ENCODE measurements at places on chromosomes 2 and 18. TPM values are rescaled to one million over a fixed set of nuclear protein-coding genes. Genes with fewer than 3 reads are reported as not detected.

VAPA gene
- total RNA-seq, result 425 TPM

ACMSD gene
- total RNA-seq, result not detected

PLEKHA3 gene
- total RNA-seq, result 17.0 TPM

ACVR1C gene
- not detected for total RNA-seq

LRRC30 gene
- total RNA-seq, result not detected

SH2D6 gene
- not detected for total RNA-seq

OTX1 gene
- total RNA-seq, result 0.59 TPM

MGAT5 gene
- 21.2 TPM for total RNA-seq

ASAP2 gene
- total RNA-seq, result 17.2 TPM

XDH gene
- total RNA-seq, result not detected

SCTR gene
- not detected for total RNA-seq

GALNT5 gene
- total RNA-seq, result 28.8 TPM

ATOH8 gene
- 43.0 TPM for total RNA-seq

GRCh38 chr2:122255924-122256323 lies 500.5 kb downstream of the TSN start:
- DNase-seq, result peak; percentile 33

GRCh38 chr2:238897122-238897880 lies 49.4 kb downstream of the TWIST2 start:
- no peak for DNase-seq

GRCh38 chr2:233234264-233234663 lies 17.2 kb upstream of the ATG16L1 start:
- DNase-seq, result no peak

- peak; percentile 3 for DNase-seq
These were observed 41.5 kb downstream of the SUCLG1 start for GRCh38 chr2:84417453-84418145.

DNA sequence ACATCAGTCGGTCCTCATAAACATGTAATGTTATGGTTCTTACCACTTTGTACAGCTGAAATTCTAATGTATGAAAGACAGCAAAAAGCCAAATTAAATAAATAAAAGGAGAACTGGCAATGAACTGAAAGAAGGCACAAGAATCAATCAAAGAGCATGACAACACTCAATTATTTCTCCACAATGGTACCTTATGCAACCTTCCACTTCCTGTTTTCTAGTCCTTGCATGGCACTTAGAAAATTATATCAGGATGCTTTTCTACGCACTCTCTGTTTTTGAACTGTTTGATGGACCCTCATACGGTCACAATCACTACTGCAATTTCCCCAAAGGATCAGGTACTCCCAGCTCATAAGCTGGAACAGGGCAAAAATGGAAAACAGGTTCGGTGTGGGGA lies 81.6 kb downstream of the EPB41L3 start:
- DNase-seq, result no peak

- DNase-seq, result no peak
These were observed 148.9 kb upstream of the BCL2L11 start for GRCh38 chr2:110971811-110972210.

DNA sequence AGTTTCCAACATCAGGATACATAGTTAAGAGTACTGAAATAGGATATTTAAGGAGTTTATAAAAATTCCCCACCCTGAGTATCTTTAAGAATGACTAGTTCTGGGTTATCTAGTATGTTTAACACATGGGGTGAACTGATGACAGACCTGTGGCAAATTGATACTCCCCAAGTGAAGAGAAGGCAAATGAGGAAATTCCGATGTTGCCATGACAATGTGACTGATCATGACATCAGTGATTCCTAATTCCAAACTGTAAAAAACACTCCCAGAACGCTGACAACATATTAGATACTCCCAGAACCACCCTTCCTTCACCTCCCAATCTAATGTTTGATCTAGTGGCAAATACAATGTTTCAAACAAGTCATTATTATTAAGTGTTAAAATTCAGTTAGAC lies 77.6 kb downstream of the RBMS1 start:
- peak; percentile 76 for DNase-seq

DNA sequence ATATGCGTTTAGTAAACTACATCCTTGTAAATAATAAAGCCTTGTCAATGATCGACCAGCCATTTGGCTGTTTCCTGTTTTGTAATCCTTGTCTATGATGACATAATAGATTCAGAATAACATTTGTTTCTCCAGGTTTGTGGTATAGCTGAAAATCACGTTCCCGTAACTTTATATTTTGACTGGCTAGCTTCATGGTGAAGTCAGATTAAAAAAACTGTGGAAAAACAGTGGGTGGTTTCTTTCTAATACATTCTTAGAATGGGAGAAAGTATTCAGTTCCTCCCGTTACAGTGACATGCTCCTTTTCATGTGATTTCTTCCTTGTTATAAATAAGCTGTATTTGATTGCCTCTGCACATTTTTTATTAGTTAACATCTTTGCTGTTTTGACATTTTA lies 366.9 kb downstream of the NYAP2 start:
- DNase-seq, result no peak

DNA sequence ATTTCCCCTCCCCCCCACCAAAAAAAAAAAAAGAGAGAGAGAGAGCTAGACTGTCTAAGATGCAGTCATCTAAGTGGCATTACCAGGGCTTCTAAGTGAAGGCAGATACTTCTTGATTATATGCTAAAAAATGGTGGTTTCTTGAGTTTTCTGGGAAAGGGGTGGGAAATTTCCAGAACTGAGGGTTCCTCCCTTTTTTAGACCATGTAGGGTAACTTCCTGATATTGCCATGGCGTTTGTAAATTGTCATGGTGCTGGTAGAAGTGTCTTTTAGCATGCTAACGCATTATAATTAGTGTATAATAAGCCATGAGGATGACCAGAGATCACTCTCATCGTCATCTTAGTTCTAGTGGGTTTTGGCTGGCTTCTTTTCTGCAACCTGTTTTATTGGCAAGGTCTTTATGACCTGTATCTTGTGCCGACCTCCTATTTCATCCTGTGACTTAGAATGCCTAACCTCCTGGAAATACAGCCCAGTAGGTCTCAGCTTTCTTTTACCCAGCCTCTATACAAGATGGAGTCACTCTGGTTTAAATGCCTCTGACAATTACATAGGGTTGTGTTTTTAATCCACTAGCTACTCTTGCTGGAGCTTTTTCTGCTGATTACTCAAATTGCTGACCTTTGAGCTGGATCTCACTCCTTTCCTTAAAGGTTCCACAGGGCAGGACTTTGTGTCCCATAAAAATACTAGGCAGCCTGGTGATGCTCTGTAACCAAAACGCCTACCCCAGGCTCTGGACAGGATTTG lies 30.4 kb upstream of the PROKR1 start:
- no peak for DNase-seq

DNA sequence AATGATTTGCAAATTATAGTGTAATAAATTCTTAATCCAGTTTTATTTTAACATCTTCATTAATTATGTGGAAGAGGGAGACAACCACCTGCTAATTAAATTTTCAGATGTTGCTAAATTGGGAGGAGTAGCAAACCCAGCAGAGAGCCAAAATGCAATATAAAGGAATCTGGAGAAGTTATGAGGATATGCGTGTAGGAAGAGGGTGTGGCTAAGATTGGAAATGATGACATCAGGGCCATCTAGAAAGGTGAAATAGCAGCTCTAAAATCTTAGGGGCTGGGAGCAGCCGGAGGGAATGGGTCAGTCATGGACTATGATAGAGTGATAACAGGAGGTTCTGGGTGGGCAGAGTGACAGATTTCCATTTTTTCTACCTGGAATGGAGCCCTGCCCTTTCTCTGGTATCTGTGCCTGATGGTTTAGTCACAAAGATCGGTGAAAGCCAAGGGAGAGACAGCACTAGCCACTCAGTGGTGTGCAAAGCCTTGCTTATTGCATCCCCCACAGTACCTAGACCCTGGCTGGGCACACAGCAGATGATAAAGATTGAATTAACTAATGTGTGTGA lies 379.2 kb upstream of the CELF4 start:
- no peak for DNase-seq

DNA sequence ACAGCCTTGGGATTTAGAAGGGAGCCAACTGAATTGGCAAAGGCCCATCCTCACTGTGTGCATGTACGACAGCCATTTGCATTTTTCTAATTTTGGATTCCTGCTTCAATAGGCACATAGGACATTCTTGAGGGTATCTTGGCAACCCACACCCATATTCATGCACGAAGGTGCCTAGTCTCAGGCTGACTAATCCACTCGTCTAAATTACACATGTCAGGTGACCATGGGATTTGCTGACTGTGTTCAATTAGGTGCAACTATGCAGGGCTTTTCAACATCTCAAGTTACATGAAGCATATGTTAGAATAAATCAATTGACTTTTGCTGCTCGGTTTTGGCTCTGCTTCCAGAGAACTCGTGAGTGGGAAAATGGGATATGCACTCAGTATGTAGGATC lies 249.7 kb downstream of the SP3 start:
- peak; percentile 49 for DNase-seq

GRCh38 chr18:13480571-13481255 lies 245.6 kb downstream of the FAM210A start:
- DNase-seq, result no peak

DNA sequence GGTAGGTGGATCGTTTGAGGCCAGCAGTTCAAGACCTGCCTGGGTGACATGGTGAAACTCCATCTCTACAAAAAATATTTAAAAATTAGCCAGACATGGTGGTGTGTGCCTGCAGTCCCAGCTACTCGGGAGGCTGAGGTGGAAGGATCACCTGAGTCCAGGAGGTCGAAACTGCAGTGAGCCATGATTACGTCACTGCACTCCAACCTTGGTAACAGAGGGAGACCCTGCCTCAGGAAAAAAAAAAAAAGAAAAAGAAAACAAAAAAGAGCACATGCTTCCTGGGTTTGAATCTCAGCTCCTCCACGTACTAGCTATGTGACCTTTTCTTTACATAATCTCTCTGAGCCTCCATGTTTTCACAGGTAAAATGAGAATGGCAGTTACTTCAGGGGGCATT lies 107.5 kb upstream of the STPG4 start:
- DNase-seq, result no peak

GRCh38 chr2:96142217-96143113 lies 2.8 kb downstream of the DUSP2 start:
- DNase-seq, result peak; percentile 46

DNA sequence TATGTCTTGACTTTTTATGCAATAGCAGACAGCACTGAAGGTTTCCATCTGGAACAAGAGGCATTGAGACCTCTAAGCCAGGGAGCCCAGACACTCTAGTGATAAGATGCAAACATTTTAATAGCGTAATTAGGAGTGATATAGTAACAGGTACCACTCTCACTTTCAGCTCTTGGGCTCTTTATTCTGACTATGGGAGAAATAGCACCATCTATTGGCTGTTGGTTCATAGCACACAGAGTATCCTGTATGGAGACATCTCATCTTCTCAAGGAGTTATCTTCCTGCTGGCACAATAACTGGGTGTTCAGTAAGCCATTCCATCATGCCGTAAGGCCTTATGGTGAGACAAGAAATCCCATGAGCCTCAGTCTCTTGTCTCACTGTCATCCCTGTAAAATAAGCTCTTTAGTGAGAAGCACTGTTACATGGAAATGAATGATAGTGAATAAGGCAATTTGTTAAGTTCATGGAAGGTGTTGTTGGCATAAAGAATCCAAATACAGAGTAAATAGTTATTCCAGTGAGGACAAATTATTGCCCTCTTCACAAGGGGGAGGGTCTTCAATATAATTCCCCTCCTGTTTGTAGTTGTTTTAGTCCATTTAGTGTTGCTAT lies 48.3 kb downstream of the THUMPD2 start:
- peak; percentile 45 for DNase-seq

GRCh38 chr2:135299165-135299564 lies 231.9 kb downstream of the ZRANB3 start:
- peak; percentile 8 for DNase-seq

GRCh38 chr2:231379266-231380215 lies 16.0 kb upstream of the B3GNT7 start:
- peak; percentile 33 for DNase-seq

GRCh38 chr2:98463988-98464771 lies 19.5 kb downstream of the INPP4A start:
- DNase-seq, result no peak

GRCh38 chr2:36294316-36294721 lies 61.3 kb upstream of the CRIM1 start:
- DNase-seq, result peak; percentile 76

- DNase-seq, result no peak
These were observed 32.7 kb upstream of the SPRED2 start for GRCh38 chr2:65465124-65465523.

- no peak for DNase-seq
These were observed 108.0 kb downstream of the CDH19 start for GRCh38 chr18:66495844-66496243.

DNA sequence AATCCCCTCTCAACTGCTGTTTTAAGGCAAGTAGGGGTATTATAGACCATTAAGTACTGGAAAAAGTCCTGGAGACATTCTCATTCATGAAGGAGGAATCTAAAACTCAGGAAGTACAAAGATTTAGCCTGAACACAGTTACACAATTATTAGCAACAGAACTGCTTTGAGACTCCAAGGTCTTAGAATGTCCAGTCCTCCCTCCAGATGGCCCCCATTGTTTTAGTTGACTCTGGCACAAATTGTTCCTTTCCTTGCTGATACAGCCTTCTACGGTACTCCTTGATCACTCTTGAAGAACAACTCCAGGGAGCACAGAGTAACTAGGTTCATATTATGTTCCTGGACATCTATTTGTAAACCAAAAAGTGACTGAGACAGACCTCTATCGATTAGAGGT lies 210.1 kb upstream of the RND3 start:
- no peak for DNase-seq

DNA sequence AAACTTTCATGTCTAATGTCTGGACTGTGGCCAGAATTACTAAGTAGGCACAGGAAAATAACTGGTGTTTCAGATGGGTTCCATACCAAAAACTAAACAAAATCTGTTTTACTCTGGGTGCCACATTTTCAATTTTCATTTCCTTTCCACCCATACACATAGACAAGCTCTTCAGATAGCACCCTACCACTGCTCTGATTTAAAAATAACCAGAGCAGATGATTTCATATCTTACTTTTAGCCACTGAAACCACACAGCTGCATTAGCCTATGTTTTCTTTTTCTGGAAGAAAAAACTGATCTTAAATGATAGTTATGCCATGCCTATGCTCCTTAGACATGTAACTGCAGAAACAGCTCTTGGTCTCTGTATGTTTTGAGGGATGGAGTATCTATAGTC lies 647.6 kb downstream of the CPS1 start:
- DNase-seq, result no peak

DNA sequence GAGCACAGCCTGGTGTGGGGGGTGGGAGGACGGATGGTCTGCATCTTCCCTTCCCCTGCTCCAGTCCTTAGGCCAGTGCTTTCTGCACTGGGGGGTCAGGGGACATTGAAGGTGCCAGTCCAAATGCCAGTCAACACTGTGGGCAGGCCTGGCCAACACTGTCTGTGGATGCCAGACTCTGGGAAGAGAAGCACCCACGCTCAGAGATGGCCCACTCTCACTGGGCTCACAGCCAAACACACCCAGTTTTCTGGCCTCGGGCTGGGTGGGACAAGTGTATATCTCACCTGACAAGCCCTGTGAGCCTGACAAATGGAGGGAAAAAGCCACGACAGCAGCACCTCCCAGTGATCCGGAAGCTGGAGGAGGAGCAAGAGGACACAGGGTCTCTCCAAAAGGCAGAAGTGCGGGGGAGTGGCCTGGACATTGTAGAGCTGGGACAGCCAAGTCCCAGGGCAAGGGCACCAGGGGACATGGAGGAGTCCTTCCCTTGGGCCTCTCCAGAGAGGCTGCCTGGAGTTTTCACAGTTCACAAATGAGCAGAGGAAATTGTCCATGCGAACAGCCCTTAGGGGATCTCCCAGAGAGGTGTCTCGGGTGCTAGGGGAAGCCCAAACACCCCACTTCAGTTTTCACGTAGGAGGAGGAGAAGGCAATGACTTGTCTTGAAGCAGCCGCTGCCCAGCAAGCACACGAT lies 79.3 kb downstream of the SDC1 start:
- no peak for DNase-seq
